SK-N-SH (cell line): ENCODE measurements at places on chromosomes 2 and 18.

DNA sequence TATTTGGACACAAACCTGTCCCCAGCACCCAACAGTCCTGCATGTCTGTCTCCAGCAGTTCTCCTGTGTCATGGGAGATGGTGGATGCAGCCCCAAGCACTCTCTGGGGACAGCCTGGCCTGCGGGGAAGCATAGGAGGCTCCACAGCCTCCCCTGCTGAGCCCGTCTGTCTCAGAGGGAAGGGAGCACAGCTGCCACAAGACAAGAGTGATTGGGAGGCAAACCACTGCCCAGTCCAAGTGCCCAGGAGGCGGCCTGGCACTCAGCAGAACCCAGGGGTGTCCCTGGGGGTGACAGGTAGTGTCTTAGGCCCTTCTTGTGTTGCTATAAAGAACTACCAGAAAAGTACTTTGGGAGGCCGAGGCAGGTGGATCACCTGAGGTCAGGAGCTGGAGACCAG, 211.2 kb upstream of the MYT1L start:
- DNase-seq, result no peak

DNA sequence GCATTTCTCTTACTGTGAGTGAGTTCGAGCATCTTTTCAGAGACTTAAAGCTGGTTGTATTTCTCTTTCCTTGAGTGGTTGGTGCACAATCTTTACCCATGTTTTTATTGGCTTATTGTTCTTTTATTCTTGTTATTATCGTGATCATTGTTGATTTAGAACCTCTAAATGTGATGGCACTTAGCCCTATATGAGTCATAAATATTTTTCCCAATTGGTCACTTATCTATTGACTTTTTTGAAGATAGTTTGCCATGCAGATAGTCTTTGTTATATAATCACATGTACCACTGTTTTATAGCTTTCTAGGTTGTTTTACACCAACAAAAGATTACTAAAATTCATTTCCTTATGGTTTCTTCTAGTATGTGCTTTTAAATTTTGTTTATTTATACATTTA, 141.6 kb upstream of the MSH6 start:
- DNase-seq, result no peak

- DNase-seq, result no peak
These were observed 10.5 kb downstream of the COL3A1 start for GRCh38 chr2:188984680-188985079.

DNA sequence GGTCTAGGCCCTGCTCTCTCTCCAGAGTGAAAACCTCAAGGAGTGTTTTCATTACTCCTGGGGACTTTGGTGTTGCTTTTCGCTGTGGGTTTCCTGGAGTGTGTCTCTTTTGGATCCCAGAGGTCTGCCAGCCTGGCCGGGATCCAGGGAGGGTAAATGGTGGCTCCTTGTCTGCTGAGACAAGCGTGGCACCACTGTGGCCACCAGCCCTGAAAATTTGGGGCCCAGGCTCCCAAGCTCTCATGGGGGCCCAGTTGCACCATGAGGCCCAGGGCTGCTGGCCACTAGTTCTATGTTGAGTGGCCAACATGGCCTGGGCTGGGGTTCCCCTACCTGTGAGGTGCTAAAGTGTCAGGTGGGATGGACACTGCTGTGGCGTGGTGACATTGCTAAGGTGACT, 144.8 kb downstream of the CTIF start:
- no peak for DNase-seq

DNA sequence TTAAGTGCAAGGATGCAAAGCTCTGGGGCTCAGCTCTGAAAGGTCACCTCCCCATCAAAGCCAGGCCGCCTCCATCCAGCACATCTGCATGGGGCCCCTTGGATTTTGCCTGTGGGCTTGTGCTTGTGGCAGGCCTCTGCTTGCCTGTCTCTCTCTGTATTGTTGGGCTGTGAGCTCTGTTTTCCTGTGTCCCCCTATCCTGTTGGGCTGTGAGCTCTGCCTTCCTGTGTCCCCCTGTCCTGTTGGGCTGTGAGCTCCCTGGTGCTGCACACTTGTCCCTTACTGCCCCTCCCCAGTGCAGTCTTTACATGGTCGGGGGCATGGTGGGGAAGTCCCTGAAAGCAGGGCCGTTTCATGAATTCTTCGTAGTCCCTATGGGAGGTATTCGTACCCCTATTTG, 49.2 kb upstream of the PDIA6 start:
- no peak for DNase-seq

DNA sequence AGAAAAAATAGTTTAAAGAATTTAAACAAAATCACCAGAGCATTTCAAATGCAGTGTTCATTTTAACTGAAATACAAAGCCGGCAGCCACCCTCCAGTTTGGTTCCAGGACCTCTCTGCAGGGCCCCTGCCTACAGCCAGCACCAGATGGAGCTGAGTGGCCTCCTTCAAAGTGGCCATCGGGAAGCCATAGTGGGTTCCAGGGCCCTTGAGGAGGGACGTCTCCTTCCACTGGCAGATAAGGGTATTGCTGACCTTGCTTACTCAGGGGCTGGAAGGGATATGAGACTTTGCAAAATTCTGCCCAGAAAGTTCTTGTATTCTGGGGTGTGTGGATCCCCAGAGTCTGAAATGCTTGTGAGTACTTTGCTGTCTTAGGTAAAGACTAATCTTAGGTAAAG, 205.2 kb upstream of the APCDD1 start:
- DNase-seq, result no peak

DNA sequence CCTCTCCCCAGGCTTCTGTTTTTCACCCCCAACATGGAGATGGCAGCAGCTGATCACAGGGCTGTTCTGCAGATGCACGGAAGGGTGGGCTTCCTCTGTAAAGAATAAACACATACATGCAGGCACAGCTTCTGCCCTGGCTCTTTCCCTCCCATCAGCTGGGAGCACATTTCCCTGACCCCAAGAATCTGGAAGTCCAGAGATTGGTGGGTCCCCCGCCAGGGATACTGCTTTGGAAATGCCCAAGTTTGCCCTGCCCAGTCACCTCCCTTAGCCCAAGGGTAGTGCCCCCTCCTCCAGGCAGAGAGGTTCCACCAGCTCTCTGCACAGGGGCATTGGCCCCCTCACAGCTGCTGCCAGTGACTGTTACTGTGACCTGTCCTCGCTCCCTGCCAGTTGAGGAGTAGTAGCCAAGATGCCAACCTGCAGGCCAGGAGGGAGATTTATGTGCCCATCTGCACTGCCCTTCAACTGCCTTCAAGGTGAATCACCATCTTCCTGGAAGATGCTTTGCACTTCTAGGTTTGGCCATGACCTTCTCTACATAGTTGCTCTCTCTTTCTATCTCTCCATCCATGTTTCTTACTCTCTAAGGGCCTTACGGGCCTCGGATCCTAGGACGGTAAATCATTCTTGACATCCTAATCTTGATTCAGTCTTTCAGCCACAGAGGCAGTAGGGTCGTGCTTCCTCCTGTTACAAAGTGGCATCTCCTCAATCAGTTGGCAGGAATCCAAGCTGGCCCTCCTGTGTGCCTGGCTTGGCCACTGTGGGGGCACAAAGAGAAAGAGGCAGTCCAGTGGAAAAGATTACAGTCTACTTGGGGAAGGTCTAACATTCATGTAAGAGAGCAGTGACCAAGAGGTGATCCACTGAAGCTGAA, 121.8 kb downstream of the CTIF start:
- DNase-seq, result peak; percentile 65

DNA sequence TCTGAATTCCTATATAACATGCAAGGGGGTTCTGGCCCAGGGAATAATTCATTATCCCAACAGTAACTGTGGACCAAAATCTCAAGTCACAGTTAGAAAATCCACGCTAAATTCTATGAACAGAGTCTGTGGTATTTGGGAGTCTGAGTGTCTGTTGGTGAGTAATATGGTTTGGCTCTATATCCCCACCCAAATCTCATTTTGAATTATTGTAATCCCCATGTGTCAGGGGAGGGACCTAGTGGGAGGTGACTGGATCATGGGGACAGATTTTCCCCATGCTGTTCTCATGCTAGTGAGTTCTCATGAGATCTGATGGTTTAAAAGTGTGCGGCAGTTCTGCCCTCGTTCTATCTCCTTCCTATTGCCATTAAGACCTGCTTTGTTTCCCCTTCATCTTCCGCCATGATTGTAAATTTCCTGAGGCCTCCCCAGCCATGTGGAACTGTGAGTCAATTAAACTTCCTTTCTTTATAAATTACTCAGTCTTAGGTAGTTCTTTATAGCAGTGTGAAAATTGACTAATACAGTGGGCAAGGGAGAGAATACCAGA, 68.3 kb downstream of the NBAS start:
- DNase-seq, result no peak

DNA sequence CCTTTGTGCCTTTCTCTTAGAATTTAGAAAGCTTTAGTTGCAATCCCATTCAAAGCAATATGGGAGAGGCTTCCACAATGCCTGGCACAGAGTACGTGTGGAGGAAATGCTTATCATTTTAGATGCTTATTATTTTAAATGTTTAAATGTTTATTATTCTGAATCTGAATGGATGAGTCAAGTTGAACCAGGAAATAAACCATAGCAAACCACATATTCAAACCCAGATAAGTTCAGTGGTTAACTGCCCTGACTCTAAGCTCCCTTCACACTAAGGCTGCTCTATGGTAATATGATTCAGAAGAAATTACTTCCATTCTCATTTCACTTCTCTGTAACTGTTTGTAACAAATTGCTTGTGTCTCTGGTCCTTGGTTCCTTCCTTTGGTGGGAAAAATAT, 5.2 kb upstream of the PPP4R1 start:
- no peak for DNase-seq

- no peak for DNase-seq
These were observed 559.0 kb upstream of the ZEB2 start for GRCh38 chr2:145078923-145079322.

DNA sequence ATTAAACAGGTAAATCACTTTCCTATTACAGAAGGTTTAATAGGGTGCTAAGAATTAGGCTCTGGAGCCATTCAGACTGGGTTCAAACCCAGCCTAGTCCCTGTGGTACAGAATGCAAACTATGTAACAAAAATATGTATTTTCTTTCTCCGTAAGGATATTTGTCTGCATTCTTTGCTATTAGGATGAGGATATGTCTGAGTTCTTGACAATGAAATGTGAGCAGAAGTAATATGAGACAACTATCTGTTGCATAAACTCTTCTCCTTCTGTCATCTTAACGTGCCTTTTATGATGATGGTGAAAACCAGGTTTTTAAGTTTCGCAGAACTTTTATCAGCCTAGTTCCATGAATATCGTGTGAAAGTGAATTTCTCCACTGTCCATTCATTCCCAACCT, 1129.1 kb upstream of the ZEB2 start:
- DNase-seq, result no peak

GRCh38 chr2:136238286-136239078, 120.5 kb upstream of the CXCR4 start:
- DNase-seq, result no peak

GRCh38 chr2:85675427-85675826, 7.4 kb upstream of the SFTPB start:
- no peak for DNase-seq

DNA sequence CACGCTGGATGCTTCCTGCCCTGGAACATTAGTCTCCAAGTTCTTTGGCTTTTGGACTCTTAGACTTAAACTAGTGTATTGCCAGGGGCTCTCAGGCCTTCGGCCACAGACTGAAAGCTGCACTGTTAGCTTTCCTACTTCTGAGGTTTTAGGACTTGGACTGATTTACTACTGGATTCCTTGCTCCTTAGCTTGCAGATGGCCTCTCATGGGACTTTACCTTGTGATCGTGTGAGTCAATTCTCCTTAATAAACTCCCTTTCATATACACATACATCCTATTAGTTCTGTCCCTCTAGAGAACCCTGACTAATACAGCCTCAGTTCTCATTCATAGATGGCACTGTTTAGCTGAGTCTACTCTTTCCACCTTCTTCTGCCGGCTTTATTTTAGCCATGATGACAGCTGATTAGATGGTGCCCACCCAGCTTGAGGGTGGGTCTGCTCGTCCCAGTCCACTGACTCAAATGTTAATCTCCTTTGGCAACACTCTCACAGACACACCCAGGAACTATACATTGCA, 389.1 kb downstream of the NYAP2 start:
- no peak for DNase-seq

DNA sequence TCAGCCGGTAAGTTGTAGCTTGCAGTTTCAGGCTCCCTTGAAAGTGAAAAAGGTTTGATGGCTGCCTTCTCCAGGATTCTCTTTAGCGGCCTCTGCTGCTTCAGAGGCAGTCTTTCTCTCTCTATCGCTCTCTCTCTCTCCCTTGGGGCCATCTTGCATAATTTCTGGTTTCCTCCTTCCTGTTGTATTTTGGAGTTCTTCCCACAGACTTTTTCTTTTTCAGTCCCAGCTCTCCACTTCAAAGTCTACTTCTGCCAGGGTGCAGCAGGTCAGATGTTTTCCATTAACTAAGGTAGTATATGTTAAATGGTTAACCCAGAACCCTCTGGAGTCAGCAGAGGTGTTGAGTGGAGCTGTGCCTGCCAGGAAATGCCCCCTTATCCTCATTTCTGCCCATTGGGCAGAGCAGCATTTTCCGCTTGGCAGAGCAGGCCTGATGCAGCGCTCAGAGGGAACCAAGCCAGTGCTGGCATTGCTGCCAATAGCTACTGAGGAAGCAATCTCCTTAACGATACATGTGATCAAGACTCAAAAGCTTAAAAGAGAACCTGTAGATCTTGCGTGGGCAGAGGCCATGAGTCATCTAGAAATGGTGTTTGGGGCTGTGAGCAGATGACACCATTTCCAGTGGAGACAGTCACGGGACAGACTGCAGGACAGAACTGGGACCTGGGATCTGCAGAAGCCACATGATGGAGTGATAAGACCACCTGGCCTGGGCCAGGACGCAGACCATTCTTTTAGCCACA, 20.8 kb downstream of the DBI start:
- peak; percentile 22 for DNase-seq

DNA sequence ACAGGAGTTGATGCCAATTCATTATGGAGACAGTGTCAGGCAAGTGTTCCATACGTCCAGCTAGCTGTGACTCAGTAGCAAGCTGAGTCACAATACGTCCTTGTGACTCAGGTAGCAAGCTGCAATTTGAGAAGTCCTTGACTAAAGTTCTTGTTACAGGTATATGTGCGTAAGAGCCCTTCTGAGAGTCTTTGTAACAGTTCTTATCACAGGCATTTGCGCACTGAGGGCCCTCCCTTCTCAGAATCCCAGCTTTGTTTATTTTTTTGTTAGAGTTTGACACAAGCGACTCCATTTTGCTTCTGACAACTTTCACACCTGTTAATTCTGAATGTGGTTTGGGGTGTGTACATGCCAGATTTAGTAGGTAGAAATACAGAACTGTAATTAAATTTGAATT, 20.1 kb upstream of the ACMSD start:
- DNase-seq, result no peak

DNA sequence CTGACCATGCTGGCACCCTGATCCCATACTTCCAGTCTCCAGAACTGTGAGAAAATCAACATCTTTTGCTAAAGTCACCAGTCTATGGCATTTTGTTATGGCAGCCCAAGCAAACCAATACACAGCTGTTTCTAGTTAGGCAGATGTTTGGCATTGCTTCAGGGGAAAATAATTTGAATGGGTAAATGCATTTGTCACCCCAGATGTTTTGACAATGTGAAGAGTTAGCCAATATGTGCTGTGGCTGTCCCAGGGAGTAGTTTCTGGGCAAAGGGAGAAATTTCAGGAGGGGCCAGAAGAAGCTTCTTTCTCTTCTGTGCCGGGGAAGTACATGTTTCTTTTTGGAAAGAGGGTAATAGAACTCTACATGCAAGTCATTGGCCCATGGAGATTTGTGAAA, 619.0 kb downstream of the SLC4A3 start:
- DNase-seq, result no peak

GRCh38 chr2:112924821-112925220, 13.9 kb downstream of the IL37 start:
- no peak for DNase-seq
